PC-3 (cell line): ENCODE measurements at places on chromosomes 16 and 17. TPM values are rescaled to one million over a fixed set of nuclear protein-coding genes. Genes with fewer than 3 reads are reported as not detected.

The FN3KRP gene
- total RNA-seq: 32.9 and 37.4 TPM in 2 replicates

GRCh38 chr17:75008373-75008772 lies 4.1 kb upstream of the MRPL58 start:
- H3K4me1 ChIP-seq: peaks cover 24% of the 10 kb centered on the region
- H3K36me3 ChIP-seq: no peaks in the 10 kb centered on the region; the same call in 1 of the 2 replicates
- H3K27me3 ChIP-seq: no peaks in the 10 kb centered on the region

The NTHL1 gene
- total RNA-seq: 87.1 and 90.1 TPM in 2 replicates

- H3K27me3 ChIP-seq: no peaks in the 10 kb centered on the region
- no peaks in the 10 kb centered on the region for H3K4me1 ChIP-seq
- no peaks in the 10 kb centered on the region for H3K36me3 ChIP-seq
- DNase-seq: no peak
- H3K4me3 ChIP-seq: no peak overlapping the region
Observed at GRCh38 chr17:68424203-68424602, 33.1 kb downstream of the WIPI1 start.

DNA sequence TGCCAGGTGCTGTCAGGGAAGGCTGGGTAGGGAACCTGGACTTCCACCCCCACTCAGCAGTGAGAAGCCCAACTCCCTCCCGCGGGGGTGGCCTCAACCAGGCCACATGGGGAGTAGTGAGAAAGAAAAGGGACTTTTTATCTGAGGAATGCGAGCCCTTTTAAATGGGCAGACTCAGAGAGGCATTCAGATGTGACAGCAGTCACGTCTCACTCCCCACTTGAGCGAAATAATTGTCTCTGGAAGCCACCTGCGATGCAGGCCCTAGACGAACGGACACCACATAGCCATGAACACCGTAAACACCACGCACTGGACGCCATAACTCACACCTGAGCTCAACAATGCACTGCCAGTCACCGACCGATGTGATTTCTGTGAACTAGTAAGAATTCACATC lies 11.9 kb upstream of the CD300E start:
- no peak for DNase-seq
- H3K4me3 ChIP-seq: no peak overlapping the region
- no peaks in the 10 kb centered on the region for H3K36me3 ChIP-seq
- no peaks in the 10 kb centered on the region for H3K4me1 ChIP-seq
- peaks cover 88% of the 10 kb centered on the region for H3K27me3 ChIP-seq
- H3K27ac ChIP-seq: no peak overlapping the region

GRCh38 chr17:61411261-61412142 lies 11.9 kb downstream of the TBX2 start:
- H3K36me3 ChIP-seq: no peaks in the 10 kb centered on the region
- H3K27ac ChIP-seq: peak overlapping the region; percentile 81
- no peaks in the 10 kb centered on the region for H3K27me3 ChIP-seq
- DNase-seq: peak; percentile 86

DNA sequence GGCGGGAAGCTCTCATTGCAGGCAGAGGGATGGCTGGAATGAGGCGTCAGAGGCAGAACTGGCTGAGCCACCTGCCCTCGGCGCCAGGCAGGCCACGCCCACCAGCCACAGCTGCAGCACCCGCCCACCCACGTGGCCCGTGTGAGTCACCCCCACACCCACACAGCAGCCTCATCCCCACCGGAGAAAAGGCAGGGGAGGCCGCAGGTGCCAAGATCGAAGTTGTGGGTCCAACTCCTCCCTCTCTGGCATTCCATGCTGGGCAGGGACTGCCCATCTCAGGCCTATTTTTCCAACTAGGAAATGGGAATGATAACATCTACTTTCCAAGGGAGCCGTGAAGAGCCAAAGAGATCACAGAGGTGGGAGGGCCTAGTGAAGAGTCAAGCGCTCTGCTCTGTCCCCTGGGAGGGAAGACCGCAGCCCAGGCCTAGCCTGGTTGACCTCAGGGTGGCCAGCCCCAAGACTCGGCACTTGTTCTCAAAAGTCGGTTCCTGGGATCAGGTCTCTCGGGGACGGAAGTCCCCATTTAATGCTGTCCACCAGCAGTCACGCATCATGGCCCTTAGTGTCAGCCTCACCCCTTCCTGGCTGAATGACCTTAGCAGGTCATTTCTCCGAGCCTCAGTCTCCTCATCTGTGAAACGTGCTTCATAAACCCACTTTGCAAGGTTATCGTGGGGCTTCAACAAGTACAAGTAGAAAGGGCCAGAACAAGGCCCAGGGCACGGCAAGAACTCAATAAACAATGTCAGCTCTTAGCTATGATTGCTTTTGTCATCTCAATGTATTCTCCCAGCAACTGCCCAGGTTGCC lies at the start of gene TRPV3:
Gene TRPV3, minus strand, starts transcription at position 45 of the 816 bp plus-strand sequence. CDS start 2,962 bp downstream, outside the sequence.
- H3K36me3 ChIP-seq: no peaks in the 10 kb centered on the region
- peak within 1 kb of the TSS; percentile 26; the same call in 1 of the 2 replicates for H3K4me3 ChIP-seq
- peak within 1 kb of the TSS; percentile 99 for H3K27ac ChIP-seq
- H3K27me3 ChIP-seq: no peaks in the 10 kb centered on the region

GRCh38 chr17:82083009-82083408 lies 15.0 kb downstream of the FASN start:
- no peaks in the 10 kb centered on the region for H3K27me3 ChIP-seq
- peaks cover 70% of the 10 kb centered on the region for H3K36me3 ChIP-seq
- no peak for DNase-seq
- H3K4me3 ChIP-seq: no peak overlapping the region
- H3K27ac ChIP-seq: no peak overlapping the region
- H3K4me1 ChIP-seq: no peaks in the 10 kb centered on the region

- no peak for DNase-seq
- no peaks in the 10 kb centered on the region for H3K27me3 ChIP-seq
- H3K4me3 ChIP-seq: no peak overlapping the region
- no peak overlapping the region for H3K27ac ChIP-seq
- peaks cover 25% of the 10 kb centered on the region for H3K4me1 ChIP-seq
Observed at GRCh38 chr17:75370286-75370915, 35.1 kb downstream of the GRB2 start.

The HAP1 gene
- total RNA-seq: 1.2 and 1.4 TPM in 2 replicates

DNA sequence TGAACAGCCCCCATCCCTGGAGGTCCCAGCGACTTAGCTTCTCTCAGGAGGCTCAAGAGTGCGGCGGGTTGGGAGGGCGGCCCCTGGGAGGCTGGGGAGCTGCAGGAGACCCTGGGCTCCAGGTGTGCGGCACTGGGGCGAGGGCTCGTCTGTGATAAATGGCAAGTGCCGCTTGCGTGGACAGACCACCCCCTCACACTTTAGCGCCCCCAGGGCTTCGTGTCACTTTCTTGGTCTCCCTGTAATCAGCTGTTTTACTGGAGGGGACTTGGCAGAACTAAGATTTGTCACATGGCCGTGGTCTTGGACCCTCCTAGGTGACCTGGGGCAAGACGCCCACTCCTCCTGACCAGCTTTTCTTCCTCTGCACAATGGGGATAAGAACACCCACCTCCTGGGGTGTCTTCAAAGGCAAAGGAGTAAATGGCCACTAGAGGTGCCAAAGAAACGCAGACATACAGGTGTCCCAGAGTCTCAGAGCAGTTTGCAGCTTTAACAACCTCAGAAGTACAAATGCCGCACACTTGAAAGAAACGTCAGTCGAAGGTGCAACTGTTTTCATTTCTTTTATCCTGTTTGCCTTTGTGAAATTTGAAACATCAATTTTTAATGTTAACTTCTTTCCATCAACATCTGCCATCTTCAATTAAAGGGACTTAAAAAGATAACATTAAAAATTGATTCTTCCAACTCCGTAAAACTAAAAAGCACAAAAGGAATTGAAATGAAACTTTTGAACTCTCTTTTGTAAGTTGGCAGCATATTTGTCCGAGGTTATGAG lies 946 bp downstream of the OSGIN1 start:
- H3K36me3 ChIP-seq: no peaks in the 10 kb centered on the region
- peaks cover 15% of the 10 kb centered on the region for H3K4me1 ChIP-seq
- H3K4me3 ChIP-seq: peak overlapping the region; percentile 79
- H3K27me3 ChIP-seq: no peaks in the 10 kb centered on the region
- DNase-seq: peak; percentile 58
- peak overlapping the region; percentile 72 for H3K27ac ChIP-seq

- no peaks in the 10 kb centered on the region for H3K27me3 ChIP-seq
- H3K4me1 ChIP-seq: no peaks in the 10 kb centered on the region
- no peak overlapping the region for H3K27ac ChIP-seq
- DNase-seq: no peak
- no peak overlapping the region for H3K4me3 ChIP-seq
Observed at GRCh38 chr16:81616321-81617020, 162.6 kb upstream of the PLCG2 start.

- DNase-seq: peak; percentile 70
- peak overlapping the region; percentile 49 for H3K27ac ChIP-seq
- H3K4me3 ChIP-seq: no peak overlapping the region
- peaks cover 21% of the 10 kb centered on the region for H3K4me1 ChIP-seq
- peaks cover 54% of the 10 kb centered on the region for H3K36me3 ChIP-seq
Observed at GRCh38 chr17:64572682-64573154, 65.9 kb downstream of the CEP95 start.

The KRTAP2-1 gene
- total RNA-seq: not detected in 2 replicates

DNA sequence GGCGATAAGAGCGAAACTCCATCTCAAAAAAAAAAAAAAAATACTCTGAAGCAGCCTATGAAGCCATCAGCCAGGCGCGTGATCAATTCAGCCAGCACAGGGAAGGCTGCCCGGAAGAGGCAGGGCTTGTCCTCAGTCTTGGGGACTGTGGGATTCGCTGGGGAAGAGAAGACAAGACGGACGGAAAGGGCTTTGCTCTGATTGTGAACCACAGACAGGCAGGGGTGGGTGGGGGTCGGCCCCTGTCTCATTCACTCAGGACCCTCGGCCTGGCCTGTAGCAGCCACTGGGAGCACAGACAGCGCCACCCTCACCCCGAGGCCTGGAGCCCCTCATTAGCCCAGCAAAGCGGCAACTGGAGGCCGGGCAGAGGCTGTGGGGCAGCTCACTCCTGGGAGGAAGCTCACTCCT lies 37.2 kb downstream of the ABR start:
- H3K4me3 ChIP-seq: no peak overlapping the region
- H3K27ac ChIP-seq: no peak overlapping the region
- DNase-seq: no peak
- no peaks in the 10 kb centered on the region for H3K4me1 ChIP-seq
- no peaks in the 10 kb centered on the region for H3K27me3 ChIP-seq

The CLEC18A gene
- 0.22 TPM in 1 of 2 replicates, not detected in the other for total RNA-seq

GRCh38 chr16:81621496-81621895 lies 157.6 kb upstream of the PLCG2 start:
- H3K4me1 ChIP-seq: peaks cover 17% of the 10 kb centered on the region
- peaks cover 16% of the 10 kb centered on the region; the same call in 1 of the 2 replicates for H3K36me3 ChIP-seq
- no peak for DNase-seq

- no peaks in the 10 kb centered on the region for H3K27me3 ChIP-seq
- no peak overlapping the region for H3K27ac ChIP-seq
- no peak for DNase-seq
- H3K36me3 ChIP-seq: no peaks in the 10 kb centered on the region
- H3K4me3 ChIP-seq: no peak overlapping the region
- H3K4me1 ChIP-seq: no peaks in the 10 kb centered on the region
Observed at GRCh38 chr16:30470170-30470512, 2.4 kb upstream of the ITGAL start.

- H3K27ac ChIP-seq: no peak overlapping the region
- H3K4me3 ChIP-seq: peak overlapping the region; percentile 91
Observed at GRCh38 chr16:67661101-67661761, 471 bp downstream of the PARD6A start.

The FSCN2 gene
- 0.87 and 2.4 TPM in 2 replicates for total RNA-seq

The PLLP gene
- 0.35 and 1.6 TPM in 2 replicates for total RNA-seq

The CPHXL2 gene
- not detected in 2 replicates for total RNA-seq

The LLGL2 gene
- total RNA-seq: 92.9 and 122 TPM in 2 replicates

DNA sequence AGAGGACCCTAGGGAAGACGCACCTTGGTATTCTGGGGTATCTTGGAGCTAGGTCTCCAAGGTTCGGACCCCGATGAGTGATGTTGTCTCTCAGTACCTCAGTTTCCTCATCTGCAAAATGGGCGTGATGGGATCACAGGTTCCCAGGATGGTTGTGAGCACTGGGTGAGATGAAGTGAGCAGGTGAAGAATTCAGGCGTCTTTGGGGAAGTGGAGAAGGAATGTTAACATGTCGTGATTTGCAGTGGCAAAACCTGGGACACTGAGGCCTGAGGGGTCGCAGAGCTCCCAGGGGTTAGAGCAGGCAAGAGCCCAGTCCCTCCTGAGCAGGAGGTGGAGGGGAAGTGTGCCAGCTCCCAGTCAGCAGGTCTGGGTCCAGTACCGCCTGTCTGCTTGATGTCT lies 215.1 kb upstream of the GSE1 start:
- DNase-seq: no peak
- peaks cover 13% of the 10 kb centered on the region for H3K4me1 ChIP-seq
- H3K36me3 ChIP-seq: no peaks in the 10 kb centered on the region
- H3K27ac ChIP-seq: no peak overlapping the region
- H3K4me3 ChIP-seq: no peak overlapping the region

DNA sequence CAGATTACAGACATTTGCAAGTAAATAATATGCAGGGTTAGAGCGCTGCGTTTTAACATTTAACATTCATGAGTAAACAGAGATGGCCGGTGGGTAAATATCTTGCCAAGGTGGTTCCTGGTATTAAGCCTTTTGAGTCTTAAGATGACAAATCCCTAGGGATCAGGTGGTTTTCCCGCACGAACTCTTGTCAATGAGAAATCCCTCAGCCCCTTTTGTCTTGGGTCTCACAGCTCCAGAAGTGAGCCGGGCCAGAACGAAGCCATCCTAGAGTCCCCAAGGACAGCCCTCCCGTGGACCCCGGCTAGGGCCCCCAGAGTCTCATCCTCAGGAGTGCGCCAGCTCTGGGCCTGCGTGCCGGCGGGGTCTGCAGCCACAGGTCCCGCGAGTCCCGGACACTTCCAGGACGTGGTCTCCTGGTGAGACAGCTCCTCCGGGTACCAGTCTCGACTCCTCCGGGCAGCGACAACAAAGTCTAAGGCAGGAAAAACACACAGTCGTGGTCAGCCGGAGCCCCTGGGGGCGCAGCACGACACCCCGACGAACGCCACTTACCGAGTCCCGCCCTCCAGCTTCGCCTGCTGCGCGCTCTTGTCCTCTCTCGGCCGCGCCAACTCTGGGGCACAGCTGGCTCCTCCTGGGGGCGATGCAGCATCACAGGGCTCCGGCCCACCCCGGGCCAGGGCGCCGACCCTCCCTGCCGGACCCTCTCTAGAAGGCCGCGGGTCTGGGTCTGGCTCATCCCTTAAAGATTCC lies 13.3 kb downstream of the MIS12 start:
- no peak for DNase-seq
- peak overlapping the region; percentile 66; the same call in 1 of the 2 replicates for H3K4me3 ChIP-seq
- no peaks in the 10 kb centered on the region; the same call in 1 of the 2 replicates for H3K4me1 ChIP-seq

The MIEN1 gene
- total RNA-seq: 52.0 and 57.8 TPM in 2 replicates

- H3K4me3 ChIP-seq: no peak overlapping the region
- DNase-seq: peak; percentile 77
- peaks cover 19% of the 10 kb centered on the region for H3K27me3 ChIP-seq
- H3K27ac ChIP-seq: no peak overlapping the region
- no peaks in the 10 kb centered on the region for H3K36me3 ChIP-seq
- peaks cover 5% of the 10 kb centered on the region; the same call in 1 of the 2 replicates for H3K4me1 ChIP-seq
Observed at GRCh38 chr17:55601874-55602364, 90.7 kb upstream of the SMIM36 start.

- DNase-seq: no peak
- H3K27ac ChIP-seq: peak overlapping the region; percentile 74
- no peak overlapping the region for H3K4me3 ChIP-seq
Observed at GRCh38 chr17:76871668-76872067, 3.5 kb downstream of the MGAT5B start.
